ENCODE measurements at places on chromosomes 2 and 18.
A peak's percentile ranks its signal among the peaks of the same experiment; 100 is the strongest.

- no peak for DNase-seq
Measured at GRCh38 chr2:33488715-33489540, 12.5 kb downstream of the RASGRP3 start.

- no peak for DNase-seq
Measured at GRCh38 chr2:195759877-195760276, 102.9 kb downstream of the SLC39A10 start.

DNA sequence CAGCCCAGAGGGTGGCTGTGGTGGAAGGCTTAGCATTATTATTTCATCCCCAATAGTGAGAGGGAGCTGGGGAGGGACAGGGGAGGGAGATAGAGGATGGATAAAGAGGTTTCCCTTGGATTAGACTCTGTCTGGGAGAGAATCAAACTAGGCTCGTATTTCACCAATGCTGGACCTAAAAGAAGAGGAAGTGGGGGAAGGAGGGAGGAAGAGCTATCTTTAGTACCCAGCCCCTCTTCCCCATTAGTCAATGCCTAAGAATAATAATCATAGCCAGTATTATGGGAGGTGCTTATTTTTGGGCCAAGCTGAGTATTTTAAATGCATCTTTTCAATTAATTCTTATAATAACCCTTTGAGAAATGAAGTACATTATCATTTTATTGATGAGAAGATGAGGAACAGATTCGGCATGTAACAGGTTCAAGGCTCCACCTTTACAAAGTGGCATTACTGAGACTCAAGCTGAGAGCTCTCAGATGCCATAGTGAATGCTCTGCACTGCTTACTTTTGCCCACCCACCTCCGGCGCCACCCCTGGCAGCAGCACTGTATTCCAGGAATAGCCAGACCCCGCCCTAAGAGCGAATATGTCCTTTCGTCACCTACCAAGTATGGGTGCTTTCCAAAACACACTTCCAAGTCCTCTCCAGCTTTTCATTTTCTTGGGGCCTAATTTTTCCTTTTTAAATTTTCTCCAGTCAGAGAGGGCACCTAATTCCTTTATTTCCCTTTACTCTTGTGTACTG is 21.0 kb downstream of the PAX8 start:
- no peak for DNase-seq

DNA sequence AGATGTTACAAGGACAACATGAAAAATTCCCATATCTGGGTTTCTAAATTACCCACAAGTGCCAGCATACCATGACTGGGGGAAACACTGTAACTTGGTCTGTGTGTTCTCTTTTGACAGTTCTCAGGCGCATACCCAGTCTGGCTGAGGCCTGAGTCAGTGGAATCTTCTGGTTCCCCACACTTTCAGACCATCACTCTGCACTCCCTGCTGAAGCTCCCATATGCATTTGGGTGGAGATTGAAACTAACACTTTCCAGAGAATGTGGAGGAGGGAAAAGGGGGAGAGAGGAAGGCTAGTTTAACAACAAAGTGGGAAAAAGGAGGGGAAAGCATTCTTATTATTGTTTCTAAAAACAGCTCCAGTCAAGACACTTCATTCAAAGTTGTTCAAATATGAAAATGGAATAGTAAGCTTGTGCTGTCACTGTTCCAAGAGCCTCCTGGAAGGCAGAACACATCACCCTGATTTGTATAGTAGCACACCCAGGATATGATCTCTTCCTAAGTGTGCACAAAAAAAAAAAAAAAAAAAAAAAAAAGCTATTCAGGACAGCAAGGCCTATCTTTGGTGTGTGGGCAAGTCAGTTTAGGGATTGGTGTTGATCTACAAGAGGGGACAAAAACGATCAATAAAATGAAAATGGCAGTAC is 48.1 kb upstream of the CTIF start:
- no peak for DNase-seq

- no peak for DNase-seq
Measured at GRCh38 chr2:192098814-192099491, 95.8 kb downstream of the TMEFF2 start.

- no peak for DNase-seq
Measured at GRCh38 chr2:101251844-101252407, 760 bp upstream of the CNOT11 start.

GRCh38 chr2:97730245-97730644 is 16.9 kb downstream of the ZAP70 start:
- no peak for DNase-seq

DNA sequence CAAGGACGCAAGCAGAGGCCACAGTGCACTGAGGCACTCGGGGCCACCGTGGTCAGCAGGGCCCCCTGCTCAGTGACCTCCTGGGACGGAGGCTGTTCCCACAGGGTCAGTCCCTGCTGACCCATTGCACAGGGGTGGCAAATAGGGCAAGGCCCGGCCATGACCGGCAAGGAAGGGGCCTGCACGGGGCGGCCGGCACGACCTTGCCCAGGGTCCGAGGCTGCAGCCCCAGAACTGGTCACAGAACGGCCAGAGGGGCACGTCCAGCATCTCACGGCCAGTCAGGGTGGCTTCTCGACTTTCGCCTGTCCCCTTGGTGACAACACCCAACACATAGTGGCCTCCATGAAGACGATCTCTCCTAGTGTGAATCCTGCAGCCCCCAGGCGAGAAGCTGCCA is 27.6 kb upstream of the OTOS start:
- no peak for DNase-seq

- peak; percentile 85 for DNase-seq
Measured at GRCh38 chr2:37641582-37642171, 29.8 kb downstream of the CDC42EP3 start.

DNA sequence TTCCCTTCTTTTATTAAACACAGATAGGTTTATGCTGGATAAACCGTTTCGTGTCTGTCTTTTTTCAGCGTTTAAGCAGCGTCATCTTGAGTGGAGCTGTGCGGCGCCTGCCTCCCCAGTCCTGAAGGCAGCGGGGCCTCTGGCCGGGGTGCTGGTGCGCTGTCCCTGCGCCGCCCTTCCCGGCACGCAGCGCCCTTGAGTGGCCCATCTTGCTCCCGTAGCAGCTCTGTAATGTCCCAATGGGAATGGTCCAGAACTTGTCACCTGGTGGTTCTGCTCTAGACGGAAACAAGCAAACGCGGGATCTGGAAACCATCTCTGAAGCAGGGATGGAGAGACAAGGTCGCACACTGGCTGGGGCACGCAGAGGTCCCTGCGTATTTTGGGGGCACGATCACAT is 24.5 kb downstream of the PRELID3A start:
- no peak for DNase-seq

DNA sequence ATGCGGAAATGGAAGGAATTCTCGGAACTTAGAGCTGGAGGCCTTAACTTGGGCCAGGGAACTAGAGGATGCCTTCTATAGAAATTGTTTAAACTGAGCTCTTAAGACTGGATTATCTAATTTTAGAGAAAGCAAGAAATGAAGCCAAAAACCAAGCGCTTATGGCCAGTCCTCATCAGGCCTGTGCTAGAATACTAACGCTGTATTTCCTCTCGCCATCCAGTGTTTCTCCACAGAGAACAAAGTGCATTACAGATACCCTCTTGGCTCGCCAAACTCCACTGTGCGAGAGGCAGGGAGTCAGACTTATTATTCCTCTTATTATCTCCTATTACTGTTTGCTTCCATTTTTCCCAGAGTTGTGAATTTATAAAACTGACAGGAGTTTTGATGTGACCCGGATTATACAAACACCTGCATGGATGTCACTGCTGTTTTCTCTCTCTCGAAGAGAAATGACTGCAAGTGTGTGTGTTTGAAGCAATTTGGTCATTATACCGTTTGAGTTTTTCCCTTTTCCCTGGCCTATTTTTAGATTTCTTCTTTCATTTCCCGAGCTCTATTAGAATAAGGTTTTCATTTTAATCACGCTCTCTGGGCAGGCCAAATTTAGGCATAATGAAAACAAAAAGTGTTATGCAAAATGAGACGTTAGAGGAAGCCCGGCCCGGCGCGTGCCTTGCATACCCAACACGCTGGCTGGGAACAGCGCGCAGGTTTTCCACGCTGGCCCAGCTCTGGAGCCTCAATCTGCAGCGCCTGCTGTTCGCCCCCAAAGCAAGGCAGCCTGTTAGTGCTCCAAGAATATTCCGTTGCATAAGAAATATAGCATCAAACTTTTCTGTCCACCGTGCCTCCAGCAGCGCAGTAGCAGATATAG is 103.3 kb downstream of the ALK start:
- no peak for DNase-seq

GRCh38 chr2:219542931-219543595 is 546 bp downstream of the CHPF start:
- no peak for DNase-seq

DNA sequence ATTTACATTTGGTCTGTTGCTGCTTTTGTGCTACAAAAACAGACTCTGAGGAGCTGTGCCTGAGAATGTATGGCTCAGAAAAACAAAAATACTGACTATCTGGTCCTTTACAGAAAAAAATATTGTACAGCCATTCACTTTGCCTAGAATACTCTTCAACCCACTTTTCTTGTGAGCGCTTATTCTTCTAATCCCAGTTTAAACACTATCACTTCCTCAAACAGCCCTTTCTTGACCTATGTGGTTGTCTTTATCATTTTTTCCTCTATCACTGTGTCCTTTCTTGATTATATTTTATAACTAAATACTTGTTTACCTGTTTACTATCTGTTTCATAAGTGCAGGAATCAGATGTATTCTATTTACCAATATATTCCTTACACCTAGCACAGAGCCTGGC is 33.5 kb downstream of the CUL3 start:
- no peak for DNase-seq

- no peak for DNase-seq
Measured at GRCh38 chr18:48109961-48110493, 179.6 kb upstream of the SMAD2 start.

DNA sequence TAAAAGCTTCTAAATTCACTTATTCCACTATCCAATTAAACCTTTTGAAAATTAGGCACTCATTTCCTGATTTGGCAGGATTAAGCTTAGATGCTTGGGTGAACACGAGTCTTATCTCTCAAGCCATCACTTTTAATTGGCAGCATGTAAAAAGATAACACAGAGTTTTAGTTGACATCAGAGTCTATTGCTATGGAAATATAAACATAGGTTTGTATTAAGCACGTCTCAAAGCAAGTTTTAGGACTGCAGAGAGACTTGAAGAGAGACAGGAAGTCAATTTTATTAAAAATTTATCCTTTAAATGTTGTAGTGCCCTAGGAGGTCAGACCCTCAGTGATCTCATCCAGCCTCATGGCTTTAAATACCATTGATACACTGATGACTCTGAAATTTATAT is 5.6 kb downstream of the RBKS start:
- no peak for DNase-seq

- no peak for DNase-seq
Measured at GRCh38 chr18:54197747-54198411, 26.6 kb downstream of the MBD2 start.

- DNase-seq = no peak
Measured at GRCh38 chr18:27778441-27778840, 398.5 kb downstream of the CDH2 start.

DNA sequence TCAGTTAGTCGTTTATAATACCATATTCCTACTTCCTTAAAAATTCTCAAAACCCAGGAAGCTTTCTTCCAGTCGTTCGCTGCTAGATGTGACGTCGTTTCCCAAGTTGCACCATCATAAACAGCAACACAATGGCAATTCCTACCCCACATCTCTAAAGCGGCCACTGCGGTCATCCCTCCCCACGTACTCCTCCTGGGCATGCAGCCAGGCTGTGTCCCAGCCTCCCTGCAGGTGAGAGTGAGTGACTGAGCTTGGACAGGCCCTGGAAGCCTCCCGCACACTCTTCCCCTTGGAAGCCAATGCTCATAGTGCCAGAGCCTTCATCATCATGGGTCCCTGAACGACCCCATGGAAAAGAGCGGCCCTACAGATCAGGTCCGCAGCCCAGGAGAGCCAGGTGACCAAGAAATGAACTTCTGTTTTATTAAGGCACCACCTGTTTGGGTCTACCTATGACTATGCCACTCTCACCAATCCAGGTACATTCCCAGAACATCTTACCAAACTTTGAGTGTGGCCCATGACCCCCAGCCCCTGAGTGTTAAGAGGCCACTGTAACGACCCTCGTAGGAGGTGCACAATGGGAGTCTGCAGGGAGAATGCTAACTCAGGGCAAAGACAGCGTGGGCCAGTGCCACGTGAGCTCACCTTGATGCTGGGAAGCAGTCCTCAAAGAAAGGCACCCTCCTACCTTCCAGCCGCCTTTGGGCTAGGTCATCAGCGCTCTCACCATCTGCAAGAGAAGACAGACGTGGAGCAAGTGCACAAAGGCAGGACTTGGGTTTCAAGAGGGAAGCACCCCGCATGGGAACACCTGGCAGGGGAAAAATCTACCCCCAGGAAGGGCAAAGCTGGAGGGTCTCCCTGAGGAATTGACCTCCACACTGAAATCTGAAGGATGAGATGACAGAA is 74.7 kb upstream of the RAB6C start:
- DNase-seq = no peak

DNA sequence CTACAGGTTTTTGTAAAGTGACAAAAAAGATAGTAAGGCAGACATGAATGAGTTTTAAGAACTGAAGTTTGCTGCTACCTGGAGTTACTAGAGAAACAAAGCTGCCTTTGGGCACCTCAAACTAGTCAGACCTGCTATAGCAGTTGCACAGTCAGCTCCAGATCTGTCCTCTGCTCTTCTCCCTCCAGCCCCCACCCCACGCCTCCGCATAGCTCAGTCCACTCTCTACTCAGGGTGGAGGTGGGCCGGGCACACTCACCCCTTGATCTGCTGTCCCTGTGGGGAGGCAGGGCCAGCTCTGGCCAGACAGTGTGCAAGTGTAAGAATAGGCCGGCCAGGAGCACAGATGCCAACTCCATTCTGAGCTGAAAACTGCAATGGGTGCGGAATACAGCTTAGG is 4.1 kb downstream of the SERTAD2 start:
- no peak for DNase-seq

GRCh38 chr2:224077773-224078507 is 38.9 kb upstream of the SERPINE2 start:
- no peak for DNase-seq

DNA sequence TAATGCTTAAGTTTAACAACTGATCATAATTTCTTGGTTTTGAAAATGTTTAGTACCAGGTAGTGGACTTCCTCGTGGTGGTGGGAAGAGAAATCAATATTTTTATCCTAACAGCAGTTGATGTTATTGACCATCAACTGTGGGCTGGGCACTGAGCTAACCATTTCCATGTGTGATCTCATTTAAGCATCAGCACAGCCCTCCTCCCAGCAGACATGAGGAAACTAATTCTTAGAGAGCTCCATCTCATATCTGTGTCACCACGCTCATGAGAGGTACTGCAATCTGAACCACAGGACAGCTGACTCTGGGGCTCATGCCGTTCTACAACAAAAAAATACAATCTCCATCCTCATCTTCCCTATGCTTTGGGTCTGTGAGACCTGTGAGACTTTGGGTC is 332.8 kb upstream of the RAB12 start:
- no peak for DNase-seq

DNA sequence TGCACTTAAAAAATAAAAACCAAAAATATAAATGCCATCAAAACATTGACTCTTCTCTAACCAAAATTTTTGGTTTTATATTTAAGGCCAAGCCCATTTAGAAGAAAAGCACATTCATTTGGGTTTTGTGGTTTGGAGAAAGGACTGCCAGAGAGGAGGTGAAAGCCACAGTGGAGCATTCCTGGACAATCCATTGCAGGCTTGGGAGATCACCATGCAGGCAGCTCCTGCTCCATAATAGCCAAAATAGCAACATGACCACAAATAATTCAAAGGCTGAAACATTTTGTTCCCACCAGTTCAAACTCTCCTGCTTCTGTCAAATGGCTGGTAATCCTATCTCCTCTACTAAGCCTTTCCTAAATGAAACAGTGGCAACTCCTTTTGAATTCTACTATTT is 73.5 kb downstream of the GALNT3 start:
- no peak for DNase-seq
